ENCODE measurements at places on chromosomes 3 and 15.

DNA sequence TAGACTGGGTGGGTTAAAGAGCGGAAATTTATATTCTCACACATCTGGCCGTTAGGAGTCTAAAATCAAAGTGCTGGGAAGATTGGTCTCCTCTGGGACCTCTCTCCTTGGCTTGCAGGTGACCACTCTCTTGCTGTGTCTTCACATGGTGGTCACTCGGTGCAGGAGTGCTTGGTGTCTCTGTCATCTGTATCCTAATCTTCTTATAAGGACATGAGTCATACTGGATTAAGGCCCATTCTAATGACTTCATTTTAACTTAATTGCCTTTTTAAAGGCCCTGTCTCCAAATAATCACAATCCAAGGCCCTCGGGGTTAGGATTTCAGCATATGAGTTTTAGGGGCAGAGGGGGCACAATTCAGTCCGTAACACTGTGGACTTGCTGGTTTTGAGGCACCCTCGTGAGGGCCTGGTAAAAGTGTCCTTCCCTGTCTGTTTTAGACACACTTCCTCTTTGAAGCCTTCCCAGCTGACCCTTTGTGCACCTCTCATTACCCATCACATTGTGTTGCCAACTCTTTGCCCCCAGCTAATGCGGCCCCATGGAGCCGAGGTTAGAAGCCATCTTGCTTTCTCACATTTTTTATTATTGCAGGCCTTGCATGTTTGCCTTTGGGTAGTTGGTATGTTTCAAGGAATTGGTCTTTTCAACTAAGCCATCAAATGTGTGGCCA is 3.2 kb downstream of the XYLB start:
- DNase-seq, result no peak

DNA sequence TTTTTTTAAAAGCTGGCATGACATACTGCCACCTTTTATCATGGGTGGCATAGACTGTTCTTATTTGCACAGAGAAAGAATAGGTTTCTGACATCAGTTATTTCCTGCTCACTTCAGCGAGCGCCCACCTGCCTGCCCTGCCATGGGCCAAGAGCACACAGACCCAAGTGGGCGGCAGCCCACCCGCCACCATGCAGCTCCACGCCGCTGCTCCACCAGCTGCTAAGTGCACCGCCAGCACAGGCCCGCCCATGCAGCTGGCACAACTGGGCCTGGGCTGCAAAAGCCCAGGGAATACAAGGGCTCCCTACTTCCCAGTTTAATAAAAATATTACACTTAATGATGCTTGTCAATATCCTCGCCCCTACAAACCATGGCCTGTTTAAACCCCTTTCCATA is 15.4 kb downstream of the ZNF148 start:
- DNase-seq, result no peak

DNA sequence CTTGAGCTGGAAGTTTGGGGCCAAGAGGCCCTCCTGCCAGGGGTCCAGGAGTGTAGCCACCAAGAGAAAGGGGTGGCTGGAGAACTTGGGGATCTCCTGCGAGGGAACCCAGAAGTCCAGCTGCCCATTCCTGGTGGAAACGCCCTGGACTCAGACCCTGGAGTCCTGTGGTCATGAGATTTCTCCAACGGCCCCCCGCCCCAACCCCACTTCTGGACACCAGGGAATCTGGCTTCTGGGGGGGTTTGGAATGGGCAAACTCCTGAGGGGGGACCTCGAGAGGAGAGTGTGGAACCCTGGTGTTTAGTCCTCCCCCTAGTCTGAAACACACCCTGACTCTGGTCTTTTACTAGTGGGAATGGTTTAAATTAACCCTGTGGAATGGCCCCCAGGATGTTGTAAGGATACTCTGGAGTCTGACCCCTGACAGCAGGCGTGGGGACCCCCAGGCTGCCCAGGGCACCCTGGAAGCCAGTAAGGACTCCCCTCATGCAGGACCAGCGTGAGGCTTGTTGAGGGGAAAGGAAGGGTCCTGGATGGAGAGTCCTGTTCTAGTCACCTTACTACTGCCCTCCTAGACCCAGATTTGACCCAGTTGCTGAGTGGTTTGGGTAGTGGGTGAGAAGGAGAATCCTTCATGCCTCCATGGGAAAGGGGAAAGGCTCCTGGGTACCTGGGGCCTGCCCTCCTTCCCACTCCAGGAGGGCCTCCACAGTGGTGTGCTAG is 540 bp downstream of the KLHDC8B start:
- no peak for DNase-seq

DNA sequence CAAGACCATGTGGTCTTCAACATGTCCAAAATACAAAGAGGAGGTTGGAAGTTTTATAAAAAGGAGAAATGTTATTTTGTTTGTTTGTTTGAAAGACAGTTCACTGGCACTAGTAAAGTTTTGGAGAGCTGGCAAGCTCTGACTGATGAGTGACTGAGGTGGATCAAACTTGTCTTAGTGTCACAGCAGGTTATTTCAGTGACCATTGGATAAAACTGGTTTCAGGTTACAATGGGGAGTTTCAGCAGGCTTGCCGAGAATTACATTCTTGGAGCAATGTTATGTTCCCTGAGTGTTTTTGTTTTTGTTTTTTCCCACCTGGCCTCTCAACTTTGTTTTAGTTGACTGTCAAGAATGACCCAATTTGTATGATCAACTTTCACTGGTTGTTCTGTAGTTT is 414.5 kb upstream of the ARHGEF26 start:
- DNase-seq, result no peak

DNA sequence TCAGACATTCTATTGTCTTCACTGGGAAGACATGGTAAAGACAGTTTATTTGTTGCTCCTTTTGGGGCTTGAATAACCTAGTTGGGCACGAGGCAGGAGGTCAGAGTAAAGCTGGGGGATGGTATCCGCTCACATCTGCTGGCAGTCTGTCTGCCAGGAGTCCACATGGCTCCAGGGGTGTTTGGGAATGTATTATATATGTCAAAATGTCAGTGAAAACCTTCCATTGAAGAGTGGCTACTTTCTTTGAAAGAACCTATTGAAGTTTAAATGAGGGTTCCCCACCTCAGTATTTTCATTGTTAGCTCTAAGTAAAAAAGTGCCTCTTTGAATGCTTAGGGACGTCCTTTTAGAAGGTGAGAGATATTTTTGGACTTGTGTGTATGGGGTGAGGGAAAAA is 68.4 kb downstream of the CLDN11 start:
- DNase-seq, result no peak

DNA sequence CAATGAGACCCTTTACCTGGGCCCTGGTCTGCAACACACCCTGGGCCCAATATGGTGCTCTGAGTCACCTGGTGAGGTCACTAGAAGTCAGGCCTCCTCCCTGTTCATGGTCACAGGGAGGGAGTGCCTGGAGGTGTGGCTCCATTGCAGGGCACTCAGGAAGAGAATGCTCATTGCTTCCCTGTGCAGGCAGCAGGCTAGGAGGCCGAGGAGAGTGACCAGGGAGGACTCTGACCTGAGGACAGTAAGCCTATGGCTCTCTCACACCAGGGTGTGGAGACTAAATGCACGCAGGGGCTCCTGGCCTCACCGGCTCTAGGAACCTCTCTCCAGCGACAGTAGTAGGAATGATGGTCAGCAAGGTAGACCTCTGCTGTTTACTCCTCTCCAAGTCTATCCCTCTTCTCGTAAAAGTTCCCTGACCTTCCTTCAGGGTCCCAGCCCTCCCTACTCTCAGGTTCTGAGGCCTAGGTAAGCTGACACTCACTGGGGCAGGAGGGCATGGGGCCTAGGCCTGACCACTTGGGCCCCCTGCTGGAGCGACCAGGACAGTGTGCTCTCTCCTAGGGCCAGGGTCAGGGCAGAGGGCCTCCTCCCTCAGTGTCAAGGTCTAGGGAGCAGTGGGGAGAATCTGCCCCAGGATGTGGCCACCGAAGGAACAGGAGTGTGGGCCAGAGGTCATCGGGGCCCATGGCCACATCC is 9.6 kb upstream of the SLCO2A1 start:
- DNase-seq, result no peak

DNA sequence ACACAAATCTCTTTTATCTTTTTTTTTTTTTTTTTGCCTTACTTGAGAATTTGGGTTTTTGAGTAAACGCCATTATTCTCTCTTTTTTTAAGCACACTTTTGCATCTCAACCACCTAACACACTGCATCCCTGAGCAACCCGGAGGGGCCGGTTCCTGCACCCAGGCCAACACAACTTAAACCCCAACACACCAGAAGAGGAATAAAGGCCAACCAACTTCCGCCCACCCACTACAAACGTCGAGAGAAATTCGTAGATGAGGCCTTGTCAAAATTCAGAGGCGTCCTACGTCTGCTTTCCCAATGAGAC is 389 bp upstream of the CCNB2 start:
- DNase-seq, result no peak

DNA sequence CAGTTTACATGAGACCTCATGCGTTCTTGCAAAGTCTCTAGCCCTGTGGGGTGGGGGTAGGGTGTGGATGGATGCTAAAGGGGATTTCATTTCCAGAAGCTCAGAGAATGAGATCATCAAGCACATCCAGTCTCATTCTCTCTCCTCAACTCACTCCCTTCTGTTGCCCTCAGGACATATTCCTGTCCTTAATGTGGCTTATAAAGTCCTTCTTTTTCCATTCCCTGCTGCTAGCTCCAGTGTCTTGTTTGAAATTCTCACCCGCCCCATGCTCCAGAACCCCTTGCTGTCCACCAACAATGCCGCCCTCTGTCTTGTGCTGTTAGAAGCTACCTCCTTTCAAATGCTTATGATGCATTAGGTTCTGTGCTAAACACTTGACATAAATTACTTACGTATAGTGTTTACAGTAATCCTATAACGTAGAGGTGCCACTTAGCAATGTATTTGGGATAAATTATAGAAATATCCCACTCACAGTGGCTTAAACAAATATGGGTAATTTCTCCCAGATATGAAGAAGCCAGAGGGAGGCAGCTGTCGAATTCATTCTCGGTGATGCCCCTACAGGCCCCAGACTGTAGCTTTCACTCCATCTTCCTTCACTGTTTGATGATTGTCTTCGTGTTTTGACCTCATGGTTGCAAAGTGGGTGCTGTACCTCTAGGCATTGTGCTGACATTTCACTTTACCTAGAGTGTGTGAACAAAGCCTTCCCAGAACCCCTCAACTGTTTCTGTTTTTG is 273.1 kb upstream of the TBL1XR1 start:
- DNase-seq, result no peak

DNA sequence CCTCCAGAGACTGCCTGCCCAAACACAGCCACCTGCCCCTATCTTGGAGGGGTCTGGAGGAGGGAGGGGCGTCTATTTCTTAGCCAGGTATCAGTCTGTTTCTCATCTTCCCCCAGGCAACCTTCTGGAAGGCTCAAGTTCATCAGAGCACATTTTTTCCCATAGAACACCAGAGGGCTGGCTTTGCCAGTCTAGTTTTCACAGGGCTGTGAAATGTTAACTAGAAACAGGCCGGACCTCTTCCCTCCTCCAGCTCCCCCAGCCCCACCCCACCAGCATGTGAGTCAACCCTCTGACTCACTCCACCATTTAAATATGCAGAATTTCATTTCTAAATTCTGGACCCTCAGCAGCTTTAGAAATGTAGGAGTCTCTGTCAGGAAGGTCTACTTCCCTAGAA is 66.9 kb downstream of the SLCO2A1 start:
- DNase-seq, result no peak

- no peak for DNase-seq
Observed at GRCh38 chr15:41876689-41877088, 17.2 kb downstream of the SPTBN5 start.

DNA sequence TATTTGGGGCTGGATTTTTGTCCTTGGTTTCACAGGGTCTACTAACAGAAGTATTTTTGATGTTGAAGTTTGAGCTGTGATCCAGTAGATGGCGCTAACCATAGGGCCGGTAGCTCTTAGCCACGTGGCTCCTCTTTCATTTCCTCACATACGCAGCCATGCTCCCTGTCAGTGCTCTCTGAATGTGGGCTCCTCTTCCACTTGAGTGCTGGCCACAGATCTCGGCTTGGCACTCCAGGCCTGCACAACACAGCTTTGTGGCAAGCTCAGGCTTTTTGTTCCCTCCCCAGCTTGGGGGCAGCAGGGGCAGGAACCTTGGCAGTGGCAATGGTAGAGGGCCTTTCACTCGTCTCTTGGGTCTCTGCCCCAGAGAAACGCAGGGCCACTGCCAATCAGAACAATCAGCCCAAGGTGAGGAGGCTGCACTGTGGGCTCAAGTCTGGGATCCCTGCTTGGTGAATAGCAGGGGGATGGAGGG is 18.6 kb upstream of the DNAAF4 start:
- DNase-seq, result no peak

DNA sequence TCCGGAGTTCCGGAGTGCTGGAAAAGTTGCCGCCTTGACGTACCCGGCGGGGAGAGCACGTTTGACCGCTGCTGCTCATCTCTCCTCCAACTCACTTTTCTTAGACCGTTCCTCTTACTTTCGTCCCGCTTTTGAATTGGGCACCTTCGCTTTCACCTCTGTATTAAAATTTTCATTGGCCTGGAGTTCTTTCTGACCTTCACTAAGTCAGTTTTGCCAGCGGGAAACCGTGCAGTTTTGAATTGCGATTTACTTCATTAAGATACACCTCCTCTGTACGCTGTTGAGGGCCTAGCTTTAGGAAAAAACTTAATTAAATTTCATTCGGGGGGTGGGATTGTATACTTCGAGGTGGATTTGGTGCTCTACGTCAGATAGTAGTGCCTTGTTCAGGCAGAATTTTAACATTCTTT is 1.3 kb downstream of the GMPS start:
- DNase-seq, result no peak

DNA sequence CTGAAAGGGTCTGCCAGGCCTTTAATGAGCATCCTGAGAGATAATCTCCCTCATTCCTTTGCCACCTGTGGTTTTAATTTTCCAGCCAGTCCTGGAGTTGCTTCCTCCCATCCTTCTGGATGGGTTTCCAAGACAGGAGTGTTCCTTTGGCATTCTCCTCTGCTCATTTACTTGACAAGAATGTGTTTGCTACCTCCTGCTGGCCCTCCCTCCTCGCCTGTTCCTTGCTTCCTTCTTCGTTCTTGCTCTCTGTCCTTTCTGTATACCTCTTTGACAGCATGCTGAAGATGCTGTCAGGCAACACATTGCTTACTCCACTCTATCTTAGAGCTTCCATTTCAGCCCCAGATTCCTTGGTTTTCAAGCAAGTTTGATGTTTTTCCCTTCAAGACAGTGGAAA is 46.0 kb downstream of the ERC2 start:
- DNase-seq, result no peak

- no peak for DNase-seq
Observed at GRCh38 chr3:89252860-89253259, 145.4 kb downstream of the EPHA3 start.

DNA sequence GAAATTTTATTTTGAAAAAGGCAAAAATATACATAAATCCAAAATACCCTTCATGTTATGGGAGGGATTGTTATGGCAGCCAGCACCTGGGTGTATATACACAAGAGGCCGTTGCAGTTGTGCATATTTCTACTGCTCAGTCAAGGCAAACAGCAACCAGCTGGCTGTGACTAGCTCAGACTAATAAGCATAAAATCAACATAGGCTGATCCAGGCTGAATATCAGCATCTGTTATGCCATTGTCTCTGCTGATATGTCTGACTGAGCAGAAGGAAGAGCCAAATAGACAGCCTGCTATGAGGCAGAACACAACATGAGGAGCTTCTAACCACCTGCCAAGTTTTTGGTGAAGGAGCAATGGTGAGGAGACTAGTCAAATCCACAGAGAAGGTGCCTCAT is 457.5 kb upstream of the ALCAM start:
- DNase-seq, result no peak
